ENCODE measurements at places on chromosomes 13 and 19. TPM values are rescaled to one million over a fixed set of nuclear protein-coding genes. Genes with fewer than 3 reads are reported as not detected.

The ALOX5AP gene
- total RNA-seq, result 2.6 TPM

The NPHS1 gene
- not detected for total RNA-seq

The DIRAS1 gene
- total RNA-seq, result 152 TPM

The FUT6 gene
- total RNA-seq, result not detected

The FFAR1 gene
- total RNA-seq, result not detected

The KLC3 gene
- total RNA-seq, result 0.27 TPM

The CNN1 gene
- total RNA-seq, result 145 TPM

The LRRC4B gene
- 0.87 TPM for total RNA-seq

DNA sequence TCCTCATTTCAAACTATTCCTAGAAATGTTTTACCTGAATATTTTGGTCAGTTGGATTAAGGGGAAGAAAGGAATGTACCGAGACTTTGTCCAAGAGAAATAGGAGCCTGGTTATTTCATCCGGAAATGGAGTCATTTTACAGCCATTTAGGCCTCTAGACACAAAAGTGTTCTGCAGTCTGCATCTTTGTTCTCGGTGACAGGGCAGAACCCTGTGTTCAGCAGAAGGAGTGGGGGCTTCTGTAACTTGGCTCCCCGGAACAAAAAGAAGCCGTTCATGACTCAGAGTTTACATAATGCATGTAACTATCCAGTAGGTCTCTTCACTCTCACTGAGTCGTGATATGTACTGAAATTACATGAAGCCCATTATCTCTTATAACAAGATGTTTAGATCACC, 21.6 kb upstream of the FNDC3A start:
- no peak for DNase-seq

DNA sequence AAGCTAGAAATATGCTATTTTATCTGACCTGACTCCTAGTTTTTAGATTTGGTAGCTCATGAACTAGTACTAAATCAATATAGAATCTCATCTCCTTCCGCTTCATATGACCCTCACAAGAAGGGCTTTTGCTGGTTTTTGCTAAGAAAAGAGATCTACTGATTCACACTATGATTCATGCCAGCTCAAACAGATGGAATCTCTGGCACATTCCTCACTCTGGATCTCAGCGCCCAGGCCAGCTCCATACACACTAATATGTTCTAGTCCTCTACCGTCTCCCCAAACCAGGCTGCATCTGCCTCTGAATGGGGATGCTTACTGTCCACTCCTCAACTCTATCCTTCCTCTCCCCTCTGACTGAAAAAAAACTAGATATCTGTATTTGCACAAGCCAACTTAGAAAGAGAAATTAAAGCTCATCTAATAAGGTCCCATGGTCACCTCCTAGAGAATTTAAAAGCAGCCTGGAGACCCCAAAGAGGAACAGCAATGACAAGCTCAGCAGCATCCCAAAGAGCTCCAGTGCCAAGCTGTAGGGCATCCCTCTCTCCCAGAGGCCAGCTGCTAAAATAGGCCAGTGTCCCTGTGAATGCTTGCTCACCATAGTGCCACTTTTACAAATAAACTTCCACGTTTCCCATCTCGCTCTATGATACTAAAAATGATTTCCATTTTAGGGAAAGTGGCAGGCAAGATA, 74.9 kb downstream of the LHFPL6 start:
- DNase-seq, result peak; percentile 50

- DNase-seq, result no peak
These were observed 3.2 kb downstream of the IL17D start for GRCh38 chr13:20706661-20707060.

GRCh38 chr13:47484548-47484947, 516.5 kb downstream of the SUCLA2 start:
- no peak for DNase-seq

GRCh38 chr13:56528040-56528790, 612.5 kb upstream of the PRR20A start:
- DNase-seq, result no peak

DNA sequence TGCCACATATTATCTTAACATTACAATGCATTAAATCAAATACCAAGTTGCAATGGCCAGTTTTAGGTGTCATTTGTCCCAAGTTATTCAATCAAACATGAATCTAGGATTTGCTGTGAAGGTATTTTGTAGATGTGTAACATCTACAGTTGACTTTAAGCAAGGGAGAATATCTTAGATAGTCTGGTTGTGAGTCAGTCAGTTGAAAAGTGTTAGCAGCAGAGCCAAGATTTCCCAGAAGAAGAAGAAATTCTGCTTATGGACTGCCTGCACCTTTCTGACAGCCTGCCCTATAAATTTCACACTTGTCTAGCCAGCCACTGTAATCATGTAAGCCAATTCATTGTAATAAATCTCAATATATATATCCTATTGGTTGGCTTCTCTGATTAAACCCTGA, 41.3 kb upstream of the INTS6 start:
- DNase-seq, result no peak

DNA sequence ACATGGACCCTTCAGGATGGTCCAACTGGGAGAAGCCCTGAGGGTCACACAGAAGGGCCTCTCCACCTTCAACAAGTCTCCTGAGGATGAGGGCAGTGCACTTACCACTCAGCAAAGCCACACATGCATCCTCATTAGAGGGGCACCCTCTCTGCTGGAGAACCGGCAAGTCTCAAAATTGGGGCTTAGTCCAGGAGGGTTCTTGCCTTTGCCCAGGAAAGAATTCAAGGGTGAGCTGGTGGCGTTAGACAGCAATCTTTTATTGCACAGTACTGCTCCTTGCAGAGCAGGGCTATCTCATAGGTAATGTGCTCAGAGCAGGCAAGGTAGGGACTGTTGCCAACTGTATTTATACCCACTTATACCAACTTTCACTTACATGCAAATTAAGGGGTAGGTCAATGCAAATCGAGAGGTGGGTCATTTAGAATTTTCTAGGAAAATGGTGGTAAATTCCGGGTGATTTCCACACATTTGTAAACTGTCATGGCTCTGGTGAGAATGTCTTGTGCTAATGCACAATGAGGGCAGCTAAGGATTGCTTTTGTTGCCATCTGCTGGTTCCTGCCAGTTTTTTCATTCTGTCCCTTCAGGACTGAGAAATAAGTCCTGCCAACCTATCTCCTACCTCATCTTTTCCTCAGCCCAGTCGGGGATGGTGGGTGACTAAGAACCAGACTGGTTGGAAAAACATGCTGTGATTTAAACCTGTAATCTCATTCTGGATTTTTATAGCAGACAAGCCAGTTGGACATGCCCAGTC, 27.8 kb upstream of the IGSF23 start:
- no peak for DNase-seq

DNA sequence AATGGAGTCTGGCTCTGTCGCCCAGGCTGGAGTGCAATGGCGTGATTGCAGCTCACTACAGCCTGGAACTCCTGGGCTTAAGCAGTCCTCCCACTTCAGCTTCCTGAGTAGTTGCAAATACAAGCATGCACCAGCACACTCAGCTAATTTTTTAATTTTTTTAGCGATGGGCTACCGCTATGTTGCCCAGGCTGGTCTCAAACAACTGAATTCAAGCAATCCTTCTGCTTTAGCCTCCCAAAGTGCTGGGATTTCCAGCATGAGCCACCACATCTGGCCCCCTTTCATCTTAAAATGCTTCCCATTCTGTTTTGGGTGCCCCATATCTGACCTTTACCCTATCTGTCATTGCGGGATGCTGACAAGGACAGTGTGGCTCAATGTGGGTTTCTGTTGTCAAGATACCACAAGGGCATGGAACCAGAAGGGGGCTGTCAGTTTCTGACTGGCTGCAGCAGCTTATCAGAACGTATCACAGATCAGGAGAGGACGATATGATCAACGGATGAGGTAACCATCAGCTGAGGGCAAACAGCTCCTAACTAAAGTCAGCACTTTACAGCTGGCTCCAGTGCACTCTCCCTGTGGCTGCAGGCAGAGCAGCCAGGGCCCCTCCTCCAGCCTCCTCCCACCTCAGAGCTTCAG, 32.4 kb downstream of the GPR42 start:
- DNase-seq, result no peak

GRCh38 chr13:37640499-37640898, 41.9 kb upstream of the POSTN start:
- no peak for DNase-seq

All from heart left ventricle (tissue), 16 donors.